Activated T-cell treated with anti-CD3 and anti-CD28 coated beads, Interleukin-2, amount 50 U/mL, for 4 hours (primary cell): ENCODE measurements at places on chromosomes 1 and 21. TPM values are rescaled to one million over a fixed set of nuclear protein-coding genes. Genes with fewer than 3 reads are reported as not detected.

DNA sequence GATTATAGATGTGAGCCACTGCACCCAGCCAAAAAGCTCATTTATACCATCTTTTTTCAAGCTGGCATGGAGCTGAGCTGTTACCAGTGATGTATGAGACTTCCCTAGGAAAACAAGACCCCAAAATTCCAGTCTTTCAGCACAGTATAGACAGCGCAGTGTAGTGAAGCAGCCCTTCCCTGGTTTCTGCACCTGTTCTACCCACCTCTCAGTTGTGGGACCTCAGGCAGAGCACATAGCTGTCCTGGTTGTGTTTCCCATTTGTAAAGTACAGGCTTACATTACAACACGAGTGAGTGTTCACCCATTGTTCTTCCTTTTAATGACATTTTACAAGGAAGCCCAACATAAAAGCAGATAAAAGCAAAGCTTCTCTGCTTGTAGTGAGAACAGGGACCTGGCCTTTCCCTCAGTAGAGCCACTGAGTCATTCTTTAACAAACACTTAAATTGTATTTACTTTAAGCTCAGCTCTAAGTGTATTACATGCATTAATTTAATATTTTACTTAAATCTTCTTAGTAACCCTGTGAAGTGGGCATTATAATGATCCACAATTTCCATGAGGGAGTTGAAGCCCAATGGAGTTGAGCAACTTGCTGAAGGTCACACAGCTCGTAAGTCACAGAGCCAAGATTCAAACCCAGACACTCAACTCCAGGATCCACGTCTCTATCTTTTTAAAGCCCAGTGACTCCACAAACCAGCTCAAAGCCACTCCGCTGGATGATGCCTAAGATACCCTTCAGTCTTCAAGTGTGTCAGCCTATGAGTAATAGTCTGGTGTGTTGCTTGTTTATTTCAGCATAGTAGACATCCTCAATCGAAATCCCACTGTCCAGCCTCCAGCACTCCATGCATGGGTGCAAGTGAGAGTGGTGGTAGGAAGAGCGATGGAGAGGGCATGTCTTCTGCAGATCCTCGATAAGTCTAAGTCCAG, 40.5 kb upstream of the CAPZB start:
- no peak for DNase-seq

GRCh38 chr21:14947613-14948160, 117.1 kb downstream of the NRIP1 start:
- no peak for DNase-seq

DNA sequence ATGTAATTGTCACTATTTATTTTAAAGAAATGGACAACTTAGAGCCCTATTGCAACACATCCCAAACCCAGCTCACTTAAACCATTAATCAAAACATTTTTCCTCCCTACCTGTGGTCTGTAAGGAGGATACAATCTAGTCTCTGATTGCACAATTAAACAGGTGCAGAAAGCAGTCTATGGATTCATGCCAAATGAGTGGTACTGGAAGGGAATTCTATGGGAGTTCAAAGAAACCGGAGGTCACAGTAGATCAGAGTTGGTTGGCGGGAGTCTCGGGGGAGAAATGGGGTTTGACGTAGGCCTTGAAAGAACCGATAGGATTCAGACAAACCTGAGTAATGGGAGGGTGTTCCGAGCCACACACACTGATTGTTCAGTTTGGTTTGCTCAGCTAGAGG, 314.9 kb downstream of the KIF26B start:
- no peak for DNase-seq

NUAK2 gene
- total RNA-seq: 1.5 TPM

GRCh38 chr1:192133350-192133926, 24.8 kb upstream of the RGS18 start:
- DNase-seq: no peak
